ENCODE measurements at places on chromosomes 2 and 18. TPM values are rescaled to one million over a fixed set of nuclear protein-coding genes. Genes with fewer than 3 reads are reported as not detected.

Gene WDR7
- polyA plus RNA-seq, result 8.4 TPM

Gene GBX2
- 1.3 TPM for polyA plus RNA-seq

Gene EVX2
- not detected for polyA plus RNA-seq

DNA sequence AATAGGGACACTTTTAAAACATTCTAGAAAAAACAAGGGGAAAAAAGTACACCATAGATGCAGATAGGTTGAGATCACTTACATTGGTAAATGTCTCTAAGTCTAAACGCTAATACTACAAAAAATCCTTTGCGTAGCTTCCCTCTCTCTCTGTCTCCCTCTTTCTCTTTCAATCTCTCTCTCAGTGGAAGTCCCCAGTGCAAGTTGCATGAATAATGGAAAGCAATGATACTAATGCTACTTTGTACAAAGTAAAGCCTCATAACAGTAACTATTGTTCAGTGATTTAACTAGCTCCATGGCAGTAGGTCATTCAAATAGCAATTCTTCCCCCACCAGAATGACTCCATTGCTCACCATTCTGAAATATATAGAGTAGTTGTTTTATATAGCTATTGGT, 12.8 kb downstream of the MEIS1 start:
- DNase-seq, result no peak

- DNase-seq, result no peak
Measured at GRCh38 chr2:10844097-10844496, 31.5 kb upstream of the PDIA6 start.

Gene SPRED2
- 19.7 TPM for polyA plus RNA-seq

DNA sequence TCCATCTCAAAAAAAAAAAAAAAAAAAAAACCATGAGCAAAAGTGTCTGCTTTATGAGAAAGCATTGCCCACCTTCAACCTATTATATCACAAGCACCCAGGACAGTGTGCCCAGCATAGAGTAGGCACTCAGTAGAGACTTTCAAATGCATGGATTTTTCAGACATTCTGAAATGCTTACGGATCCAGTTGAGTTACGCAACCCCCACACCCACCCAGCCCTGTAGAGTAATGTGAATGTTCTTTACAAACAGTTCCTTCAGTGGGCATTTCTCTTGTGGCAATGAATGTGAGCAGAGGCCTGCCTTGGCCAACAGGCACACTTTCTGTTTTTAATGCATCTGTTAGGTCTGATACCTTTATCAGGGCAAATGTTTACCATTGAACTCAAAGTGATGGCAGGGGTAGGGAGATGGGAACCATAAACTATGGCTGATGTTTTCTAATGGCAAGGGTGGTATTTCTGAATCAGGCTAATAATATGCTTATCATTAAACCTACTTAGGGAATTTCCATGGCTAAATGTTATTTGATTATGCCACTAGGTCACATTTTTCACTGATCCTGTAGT, 65.0 kb upstream of the RPL31 start:
- DNase-seq, result no peak

- DNase-seq, result no peak
Measured at GRCh38 chr2:70511971-70512729, 41.5 kb downstream of the TGFA start.

Gene SULT1C4
- polyA plus RNA-seq, result not detected

Gene CKAP2L
- under 0.01 TPM for polyA plus RNA-seq

Gene FMNL2
- polyA plus RNA-seq, result 10.7 TPM

DNA sequence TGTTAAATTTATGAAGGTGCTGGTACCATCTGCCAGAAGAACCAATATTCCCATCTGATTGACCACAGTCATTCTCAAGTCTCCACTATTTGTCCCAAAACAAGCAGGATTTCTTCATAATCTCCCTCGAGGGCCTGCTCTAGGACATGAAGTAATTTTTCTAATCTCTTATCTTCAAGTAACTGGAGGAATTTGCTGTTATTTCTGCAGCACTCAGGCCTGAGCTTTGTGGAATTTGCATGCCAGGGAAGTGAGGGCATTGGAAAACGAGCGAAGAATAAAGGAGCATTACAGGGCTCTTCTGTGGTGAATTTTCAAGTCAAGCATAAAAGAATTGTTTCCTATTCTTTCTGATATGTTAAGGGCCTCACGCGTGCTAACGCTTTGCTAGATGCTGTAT, 161.2 kb upstream of the EPAS1 start:
- no peak for DNase-seq

Gene CRYBA2
- polyA plus RNA-seq, result not detected

Gene TMEM237
- 20.0 TPM for polyA plus RNA-seq

DNA sequence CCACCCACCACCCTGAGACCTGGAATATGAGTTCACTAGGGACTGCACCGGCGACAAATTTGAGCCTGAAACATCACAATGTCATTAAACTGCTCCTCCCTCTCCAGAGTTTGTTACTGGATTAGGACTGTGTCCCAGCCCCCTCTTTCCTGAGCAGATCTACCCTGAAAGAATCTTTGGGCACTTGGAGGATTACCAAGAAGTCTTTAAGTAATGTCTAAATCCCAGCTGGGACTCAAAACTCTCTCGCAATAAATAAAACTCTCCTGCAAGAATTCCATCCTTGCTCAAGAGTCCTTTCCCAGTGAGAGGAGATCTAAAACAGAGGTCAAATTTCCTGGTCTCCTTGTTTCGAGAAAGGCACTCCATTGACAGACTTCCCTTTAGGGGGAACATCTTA, 20.9 kb downstream of the GKN2 start:
- no peak for DNase-seq

Gene ITGA6
- 4.0 TPM for polyA plus RNA-seq

- no peak for DNase-seq
Measured at GRCh38 chr2:220994846-220995245, 577.3 kb downstream of the EPHA4 start.

GRCh38 chr18:23137788-23138216, 2.5 kb downstream of the CABLES1 start:
- no peak for DNase-seq

GRCh38 chr2:86697551-86698104, 22.5 kb upstream of the RMND5A start:
- no peak for DNase-seq

Gene CCDC85A
- polyA plus RNA-seq, result not detected

DNA sequence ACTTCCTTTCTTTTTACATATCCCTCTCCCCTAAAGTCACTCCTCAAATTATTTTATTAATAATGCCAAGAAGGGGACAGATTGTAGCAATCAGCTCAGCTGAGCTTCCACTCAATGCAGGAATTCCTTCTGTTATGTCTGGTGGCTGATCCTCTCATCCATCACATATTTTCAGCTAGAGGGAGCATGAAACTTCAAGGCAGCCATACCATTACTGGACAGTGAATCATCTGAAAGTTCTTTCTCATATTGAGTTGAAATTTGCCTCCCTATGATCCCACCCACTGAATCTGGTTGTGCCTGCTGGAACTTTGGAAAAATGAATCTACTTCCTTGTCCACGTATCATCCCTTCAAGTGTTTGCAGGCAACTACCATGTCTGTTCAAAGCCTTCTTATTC, 11.2 kb downstream of the ZNF385B start:
- no peak for DNase-seq

Gene PTPRN
- not detected for polyA plus RNA-seq

All from aorta (tissue), 5 donors.